ENCODE measurements at places on chromosomes 2 and 18.

DNA sequence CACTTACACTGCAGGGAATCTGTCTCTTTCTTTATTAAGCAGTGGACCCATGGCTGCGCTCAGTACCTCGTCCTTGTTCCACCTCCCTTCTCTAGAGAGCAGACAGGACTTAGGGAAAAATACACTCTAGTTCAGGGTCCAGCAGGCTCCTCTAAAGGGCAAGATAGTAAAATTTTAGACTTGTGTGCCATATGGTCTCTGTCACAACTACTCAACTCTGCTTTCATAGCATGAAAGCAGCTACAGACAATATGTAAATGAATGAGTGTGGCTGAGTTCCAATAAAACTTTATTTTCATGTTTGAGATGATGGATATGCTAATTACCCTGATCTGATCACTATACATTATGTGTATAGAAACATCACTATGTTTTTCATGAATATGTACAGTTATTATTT is 163.1 kb downstream of the BABAM2 start:
- DNase-seq = no peak

DNA sequence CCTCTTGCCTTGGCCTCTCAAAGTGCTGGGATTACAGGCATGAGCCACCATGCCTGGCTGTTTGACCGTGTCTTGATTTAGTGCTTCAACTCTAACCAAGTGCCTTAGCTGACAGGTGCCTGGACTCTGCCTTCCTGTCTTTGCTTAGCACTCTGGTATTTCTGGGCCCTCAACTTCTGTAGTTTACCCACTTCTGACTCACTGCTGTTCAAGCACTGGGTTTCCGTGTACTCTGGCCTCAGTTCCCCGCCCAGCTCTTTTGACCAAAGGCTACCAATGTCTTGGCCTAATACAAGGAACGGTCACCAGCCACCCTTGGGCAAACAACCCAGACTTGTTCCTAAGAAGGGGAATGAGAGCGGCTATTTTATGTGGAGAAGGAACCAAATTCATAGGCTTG is 35.7 kb upstream of the CABLES1 start:
- no peak for DNase-seq

GRCh38 chr2:196131384-196131937 is 39.9 kb downstream of the STK17B start:
- peak; percentile 40 for DNase-seq

DNA sequence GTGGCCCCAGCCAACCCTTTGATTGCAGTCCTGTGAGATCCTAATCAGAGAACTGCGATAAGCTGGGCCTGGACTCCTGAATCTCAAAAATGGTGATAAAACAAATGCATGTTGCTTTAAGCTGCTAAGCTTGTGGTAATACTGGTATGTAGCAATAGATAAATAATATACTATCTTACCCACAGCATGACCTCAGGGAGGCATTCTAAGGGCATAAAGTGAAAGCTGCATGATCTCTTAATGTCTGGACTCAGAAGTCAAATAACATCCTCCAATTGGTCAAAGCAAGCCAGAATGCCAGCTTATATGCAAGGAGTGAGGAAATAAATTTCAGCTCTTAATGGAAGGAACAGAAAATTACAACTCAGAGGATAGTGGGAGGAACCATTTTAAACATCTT is 246.1 kb downstream of the FSIP2 start:
- DNase-seq = no peak

- no peak for DNase-seq
Measured at GRCh38 chr2:33122726-33123125, 176.0 kb downstream of the LTBP1 start.

- DNase-seq = no peak
Measured at GRCh38 chr2:136183097-136183496, 65.1 kb upstream of the CXCR4 start.

DNA sequence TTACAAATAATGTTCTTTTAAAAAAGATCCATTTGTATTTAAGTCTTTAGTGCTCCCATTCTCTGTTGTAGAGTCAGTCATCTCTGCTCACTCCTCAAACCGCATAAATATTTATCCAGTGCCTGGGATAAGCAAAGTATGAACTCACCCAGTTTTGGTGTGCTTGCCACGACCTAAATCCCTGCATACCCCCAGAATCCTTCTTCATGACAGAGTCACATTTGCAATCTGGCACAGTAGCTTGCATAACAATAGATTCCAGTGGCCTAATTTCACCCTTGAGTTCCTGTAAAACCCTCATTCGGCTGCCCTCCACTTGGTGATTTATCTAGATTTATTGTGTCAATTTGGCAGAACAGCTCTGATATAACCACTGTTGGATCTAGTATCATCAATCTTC is 92.9 kb downstream of the DTNA start:
- no peak for DNase-seq

GRCh38 chr18:45449418-45450227 is 165.7 kb upstream of the SLC14A2 start:
- DNase-seq = no peak

- no peak for DNase-seq
Measured at GRCh38 chr2:16717477-16717876, 51.8 kb upstream of the CYRIA start.

DNA sequence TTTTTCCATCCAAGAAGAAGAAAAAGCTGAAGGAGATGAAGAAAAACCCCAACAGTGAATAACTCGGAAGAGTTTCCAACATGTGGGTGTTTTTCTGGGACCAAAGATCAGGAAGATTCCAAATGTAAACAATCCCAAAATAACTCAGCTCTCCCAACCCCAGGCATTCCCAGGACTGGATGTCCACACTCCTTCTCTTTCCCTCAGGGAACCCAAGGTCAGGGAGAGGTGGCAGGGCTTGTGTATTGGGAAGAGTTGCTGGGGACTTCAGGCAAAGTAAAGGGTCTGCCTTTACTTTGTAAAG is 268.0 kb downstream of the DYSF start:
- no peak for DNase-seq

- no peak for DNase-seq
Measured at GRCh38 chr2:61014763-61015162, 2.8 kb upstream of the PEX13 start.

DNA sequence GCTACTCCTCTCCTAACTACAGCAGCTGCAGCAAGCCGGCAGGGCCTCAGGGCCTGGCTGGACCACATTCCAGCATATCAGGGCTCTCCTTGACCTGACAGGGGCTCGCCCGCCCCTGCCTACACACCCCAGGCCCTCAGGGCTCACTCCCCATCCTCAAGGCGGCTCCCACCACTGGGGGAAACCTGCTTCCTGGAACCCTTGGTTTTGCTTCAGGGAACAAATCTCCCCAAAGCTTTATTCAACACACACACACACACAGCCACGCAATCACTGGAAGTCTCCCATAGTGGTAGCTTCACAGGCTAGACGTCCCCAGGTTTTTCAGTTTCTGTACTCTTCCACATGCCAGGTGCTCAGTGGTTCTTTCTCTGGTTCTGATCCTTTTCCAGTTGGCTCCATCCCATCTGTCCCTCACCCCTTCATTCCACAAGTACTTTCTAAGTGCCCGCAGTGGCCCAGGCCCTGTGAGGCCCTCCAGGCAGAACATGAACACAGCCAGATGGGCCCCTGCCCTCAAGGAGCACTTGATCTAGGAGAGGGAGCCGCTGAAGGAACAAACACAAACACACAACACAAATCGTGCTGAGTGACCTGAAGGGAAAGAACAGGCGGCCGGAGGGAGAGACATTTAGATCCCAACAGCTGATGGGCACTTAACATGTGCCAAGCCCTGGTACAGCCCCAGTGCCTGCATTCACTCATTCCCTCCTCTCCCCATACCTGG is 51.1 kb downstream of the TNS1 start:
- DNase-seq = no peak

- no peak for DNase-seq
Measured at GRCh38 chr18:24031916-24032315, 17.4 kb downstream of the TTC39C start.

DNA sequence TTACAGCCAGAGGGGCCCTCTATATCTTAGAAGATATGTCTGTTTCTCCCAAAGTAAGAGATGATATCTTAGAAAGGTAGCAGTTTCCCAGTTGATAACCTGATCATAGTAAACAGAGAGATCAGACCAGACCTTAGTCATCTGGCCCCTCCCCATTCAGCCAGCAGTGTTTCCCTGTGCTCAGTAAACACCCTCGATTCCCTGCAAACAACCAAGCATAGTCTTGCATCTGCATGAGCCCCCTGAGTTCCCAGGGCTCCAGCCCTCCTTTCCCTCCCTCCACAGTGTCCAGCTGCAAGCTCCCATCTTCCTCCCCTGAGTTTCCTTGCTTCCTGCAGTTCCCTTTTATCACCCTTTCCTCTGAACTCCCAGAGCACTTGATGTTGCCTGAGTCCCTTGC is 20.3 kb downstream of the NRP2 start:
- no peak for DNase-seq

- DNase-seq = no peak
Measured at GRCh38 chr2:134745546-134745945, 26.7 kb upstream of the TMEM163 start.

DNA sequence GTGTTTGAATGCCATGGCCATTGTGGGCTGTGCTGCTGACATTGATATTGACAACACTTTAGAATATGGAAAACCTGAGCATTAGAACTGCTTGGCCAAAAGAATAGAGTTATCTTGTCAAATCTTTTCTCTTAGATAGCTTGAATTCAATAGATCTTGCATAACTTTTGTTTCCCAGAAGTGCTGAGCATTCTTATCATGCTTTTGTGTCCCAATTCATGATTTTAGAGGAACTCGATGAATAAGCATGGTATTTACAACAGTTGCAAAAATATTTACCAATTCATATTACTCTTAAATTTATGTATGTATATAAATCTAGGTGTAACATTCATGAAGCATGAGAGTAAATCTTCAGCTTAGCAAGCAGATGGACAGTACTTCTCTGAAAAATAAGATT is 508.0 kb downstream of the BCL11A start:
- no peak for DNase-seq

- DNase-seq = no peak
Measured at GRCh38 chr2:5991305-5991968, 299.3 kb downstream of the SOX11 start.

DNA sequence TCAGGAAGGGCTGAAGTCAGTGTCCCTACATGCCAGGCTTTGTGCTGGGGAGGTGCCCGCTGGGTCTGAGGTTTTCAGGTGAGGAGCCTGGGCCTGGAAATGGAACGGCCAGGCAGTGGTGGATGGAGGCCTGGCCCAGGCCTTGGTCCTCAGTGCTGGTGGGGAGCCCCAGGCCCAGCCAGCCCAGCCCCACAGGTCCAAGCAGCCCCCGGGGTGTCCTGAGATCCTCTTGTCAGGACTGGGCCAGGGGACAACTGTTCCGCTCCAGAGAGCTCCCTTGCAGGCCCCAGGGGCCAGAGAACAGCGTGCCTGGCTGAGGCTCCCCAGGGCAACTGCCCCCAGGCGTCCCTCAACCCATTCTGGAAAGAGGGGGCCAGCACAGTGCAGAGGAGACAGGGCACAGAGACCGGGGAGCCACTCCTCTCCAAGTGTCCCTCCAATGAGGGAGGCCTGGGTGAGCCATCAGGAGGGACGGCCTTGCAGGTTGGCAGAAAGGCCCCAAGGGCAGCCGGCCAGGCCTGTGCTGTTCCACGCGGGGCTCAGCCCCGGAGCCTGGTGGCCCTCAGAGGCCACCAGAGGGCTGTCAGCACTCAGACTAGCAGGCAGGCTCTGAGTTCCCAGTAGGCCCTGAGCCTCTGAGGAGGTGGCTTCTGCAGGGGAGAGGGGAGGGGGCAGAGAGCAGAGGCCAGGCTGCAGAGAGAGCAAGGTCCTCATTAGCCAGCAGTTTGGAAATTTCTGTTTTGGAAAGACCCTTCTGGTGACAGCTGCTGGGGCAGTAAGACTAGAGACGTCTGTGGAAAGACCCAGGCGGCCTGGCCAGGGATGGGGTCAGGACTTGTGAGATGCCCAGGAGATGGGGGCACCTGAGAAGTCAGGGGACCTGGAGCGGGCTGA is 29.4 kb upstream of the SNED1 start:
- no peak for DNase-seq

DNA sequence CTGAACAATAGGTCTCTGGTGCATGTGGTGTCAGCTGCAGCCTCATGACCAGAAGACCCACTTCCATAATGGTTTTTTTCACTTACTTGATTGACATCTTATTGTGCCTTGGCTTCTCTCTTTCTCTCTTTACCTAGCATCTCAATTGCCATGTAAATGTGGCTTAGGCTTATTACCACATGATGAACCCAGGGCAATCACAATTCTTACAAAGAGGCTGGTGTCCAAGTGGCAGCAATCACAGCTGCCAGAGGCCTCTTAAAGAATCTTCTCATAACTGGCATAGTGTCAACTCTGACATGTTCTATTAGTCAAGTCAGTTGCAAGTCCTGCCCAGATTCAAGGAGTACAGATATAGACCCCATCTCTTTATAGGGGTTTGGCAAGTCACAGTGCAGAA is 1224.8 kb downstream of the SUCLG1 start:
- no peak for DNase-seq

- DNase-seq = no peak
Measured at GRCh38 chr2:73243884-73244570, 9.9 kb downstream of the CCT7 start.

- DNase-seq = no peak
Measured at GRCh38 chr2:39118786-39119499, 1.9 kb downstream of the SOS1 start.

Data from activated T-helper 2 cell treated with anti-CD3 and anti-CD28 coated beads, Interferon-gamma antibody, Interleukin-2, Interleukin-4, amounts not matched to agents 10 μg/mL and 5 μg/mL and 100 μg/mL, durations not matched to agents 14 hours and 24 hours and 36 hours (primary cell).